ENCODE measurements at places on chromosomes 1 and 21.
A peak's percentile ranks its signal among the peaks of the same experiment; 100 is the strongest.

- DNase-seq = no peak
These were observed 172.3 kb upstream of the ARHGEF16 start for GRCh38 chr1:3282186-3282585.

DNA sequence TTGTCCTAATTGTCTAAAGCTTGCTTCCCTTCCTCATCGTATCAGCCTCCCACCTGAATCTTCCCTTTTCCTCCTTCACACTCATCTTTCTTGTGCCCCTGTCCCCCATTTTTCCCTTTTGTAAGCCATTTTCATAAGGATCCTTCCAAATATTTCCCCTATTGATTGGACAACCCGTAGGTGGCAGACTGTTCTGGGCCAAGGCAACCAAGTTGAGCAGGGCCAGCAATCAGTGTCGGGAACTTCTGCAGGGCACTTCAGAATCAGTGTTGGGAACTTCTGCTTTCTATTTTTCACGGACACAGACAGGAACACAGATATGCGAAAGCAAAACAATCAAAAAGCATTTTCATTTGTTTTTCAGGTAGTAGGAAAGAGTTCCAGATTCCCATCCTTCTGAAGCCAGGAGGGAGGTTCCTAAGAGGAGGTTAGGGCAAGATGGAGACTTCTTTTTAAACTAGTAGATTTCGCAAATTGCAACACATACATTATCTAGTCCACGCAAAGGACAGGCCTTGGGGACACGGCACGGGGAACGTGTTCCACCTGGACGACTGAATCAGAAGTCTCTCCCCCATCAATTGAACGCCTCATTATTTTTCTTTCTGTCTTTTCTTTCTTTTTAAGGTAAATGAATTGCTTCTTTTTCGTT is 691 bp upstream of the MPZL1 start:
- no peak for DNase-seq

- DNase-seq = no peak
These were observed 36.6 kb downstream of the ELF3 start for GRCh38 chr1:202046748-202047708.

GRCh38 chr1:2070016-2070415 is 19.8 kb downstream of the PRKCZ start:
- no peak for DNase-seq

GRCh38 chr1:205071028-205071409 is 13.2 kb downstream of the TMEM81 start:
- DNase-seq = peak; percentile 31

- no peak for DNase-seq
These were observed 685 bp upstream of the RIPPLY3 start for GRCh38 chr21:37005548-37006485.

GRCh38 chr1:238778113-238778512 is 608.3 kb upstream of the CHRM3 start:
- no peak for DNase-seq

- peak; percentile 64 for DNase-seq
These were observed 10.3 kb downstream of the ACTRT2 start for GRCh38 chr1:3031401-3032221.
